ENCODE measurements at places on chromosomes 4 and X. TPM values are rescaled to one million over a fixed set of nuclear protein-coding genes. Genes with fewer than 3 reads are reported as not detected.

BCLAF3 gene
- 1.1 TPM for total RNA-seq

TLR1 gene
- total RNA-seq = 0.07 TPM

RHOXF1 gene
- not detected for total RNA-seq

SSX2B gene
- not detected for total RNA-seq

HHIP gene
- total RNA-seq = 48.8 TPM

DUSP21 gene
- not detected for total RNA-seq

RADX gene
- 4.2 TPM for total RNA-seq

BEX2 gene
- total RNA-seq = 2.9 TPM

CAPN6 gene
- not detected for total RNA-seq

FUNDC1 gene
- 16.7 TPM for total RNA-seq

SPANXC gene
- total RNA-seq = 7.5 TPM

CXCR3 gene
- total RNA-seq = not detected

CLGN gene
- total RNA-seq = 3.6 TPM

EDA2R gene
- total RNA-seq = 13.5 TPM

TLR10 gene
- 0.03 TPM for total RNA-seq

CT55 gene
- total RNA-seq = 71.1 TPM

GSX2 gene
- total RNA-seq = not detected

ADD1 gene
- 102 TPM for total RNA-seq

PRRG3 gene
- 0.37 TPM for total RNA-seq

NPNT gene
- not detected for total RNA-seq

All from HT1080 (cell line).